Sigmoid colon (tissue), 7 donors: ENCODE measurements at places on chromosomes 6 and 20. TPM values are rescaled to one million over a fixed set of nuclear protein-coding genes. Genes with fewer than 3 reads are reported as not detected.

Gene MAS1
- total RNA-seq, result not detected

GRCh38 chr20:18802012-18802634 lies 11.5 kb upstream of the SCP2D1 start:
- DNase-seq, result no peak

- no peak for DNase-seq
Observed at GRCh38 chr6:150835620-150836019, 29.9 kb upstream of the MTHFD1L start.

- no peak for DNase-seq
Observed at GRCh38 chr6:15283986-15284361, 38.1 kb downstream of the JARID2 start.

GRCh38 chr6:106085984-106086813 lies at the start of gene PRDM1:
PRDM1 (plus strand) TSS chr6:106086336; CDS start chr6:106086554, 218 bp downstream.
- DNase-seq, result peak; percentile 86

DNA sequence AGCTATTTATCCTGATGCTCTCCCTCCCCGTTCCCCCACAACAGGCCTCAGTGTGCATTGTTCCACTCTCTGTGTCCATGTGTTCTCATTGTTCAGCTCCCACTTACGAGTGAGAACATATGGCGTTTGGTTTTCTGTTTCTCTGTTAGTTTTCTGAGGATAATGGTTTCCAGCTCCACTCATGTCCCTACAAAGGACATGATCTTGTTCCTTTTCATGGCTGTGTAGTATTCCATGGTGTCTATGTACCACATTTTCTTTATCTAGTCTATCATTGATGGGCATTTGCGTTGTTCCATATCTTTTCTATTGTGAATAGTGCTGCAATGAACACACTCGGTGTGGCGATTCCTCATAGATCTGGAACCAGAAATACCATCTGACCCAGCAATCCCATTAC lies 225.9 kb upstream of the CDH4 start:
- DNase-seq, result no peak

DNA sequence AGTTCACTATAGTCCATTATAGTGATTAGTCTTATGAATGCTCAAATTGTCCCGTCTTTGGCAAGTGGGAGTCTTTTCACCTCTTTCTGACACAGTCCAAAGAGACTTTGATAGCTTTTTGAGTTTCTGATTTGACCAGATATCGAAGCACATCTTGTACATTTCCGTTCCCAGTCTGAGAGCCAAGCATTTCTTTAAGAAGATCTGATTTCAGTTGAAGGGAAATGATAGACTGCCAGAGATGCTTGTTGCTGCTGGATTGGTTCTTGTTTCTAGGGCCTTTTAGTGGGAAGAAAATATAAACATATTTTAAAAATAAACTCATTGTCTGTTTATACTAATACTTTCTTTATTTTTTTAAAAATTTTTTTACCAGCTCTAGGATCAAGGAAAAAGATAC lies 54.1 kb upstream of the IER3 start:
- no peak for DNase-seq

DNA sequence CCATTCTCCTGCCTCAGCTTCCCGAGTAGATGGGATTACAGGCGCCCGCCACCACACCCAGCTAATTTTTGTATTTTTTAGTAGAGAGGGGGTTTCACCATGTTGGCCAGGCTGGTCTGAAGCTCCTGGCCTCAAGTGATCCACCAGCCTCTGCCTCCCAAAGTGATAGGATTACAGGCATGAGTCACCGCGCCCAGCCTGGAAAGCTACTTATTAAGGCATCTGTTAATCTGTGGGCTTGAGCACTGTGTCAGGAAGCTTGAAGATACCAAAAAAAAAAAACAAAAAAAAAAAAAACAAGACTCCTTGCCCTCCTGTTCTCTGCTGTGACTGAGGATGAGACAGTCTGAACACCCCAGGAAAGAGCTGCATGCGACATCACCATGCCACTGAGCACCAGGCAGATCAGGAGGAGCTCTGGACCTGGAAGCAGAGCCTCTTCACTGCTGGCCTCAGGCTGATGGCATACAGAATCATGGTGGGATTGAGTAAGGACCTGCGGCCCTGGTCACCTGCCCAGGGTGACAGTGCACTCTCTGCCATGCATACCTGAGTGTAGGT lies 166.5 kb upstream of the SNX9 start:
- peak; percentile 45 for DNase-seq

DNA sequence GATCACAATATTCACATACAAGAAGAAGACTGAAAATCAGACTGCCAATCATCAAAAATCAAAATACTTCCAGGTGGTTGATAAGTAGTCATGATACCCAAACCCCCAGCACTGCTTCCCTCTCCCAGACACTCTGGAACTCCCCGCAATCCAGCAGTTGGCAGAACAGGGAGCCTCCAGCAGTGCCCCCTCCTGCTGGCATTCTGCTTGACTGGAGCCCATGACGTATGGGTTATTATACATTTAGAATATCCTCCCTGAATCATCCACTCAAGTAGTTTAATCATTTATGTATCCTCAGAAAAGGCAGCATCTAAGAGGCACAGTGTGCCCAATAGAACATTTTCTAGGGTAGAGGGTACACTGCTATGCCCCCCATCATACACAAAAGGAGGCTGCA lies 9.3 kb upstream of the OGFRL1 start:
- no peak for DNase-seq

- no peak for DNase-seq
Observed at GRCh38 chr6:68978411-68978810, 343.3 kb downstream of the ADGRB3 start.

- no peak for DNase-seq
Observed at GRCh38 chr6:94278146-94278545, 858.8 kb upstream of the EPHA7 start.
